ENCODE measurements at places on chromosomes 12 and 14.

DNA sequence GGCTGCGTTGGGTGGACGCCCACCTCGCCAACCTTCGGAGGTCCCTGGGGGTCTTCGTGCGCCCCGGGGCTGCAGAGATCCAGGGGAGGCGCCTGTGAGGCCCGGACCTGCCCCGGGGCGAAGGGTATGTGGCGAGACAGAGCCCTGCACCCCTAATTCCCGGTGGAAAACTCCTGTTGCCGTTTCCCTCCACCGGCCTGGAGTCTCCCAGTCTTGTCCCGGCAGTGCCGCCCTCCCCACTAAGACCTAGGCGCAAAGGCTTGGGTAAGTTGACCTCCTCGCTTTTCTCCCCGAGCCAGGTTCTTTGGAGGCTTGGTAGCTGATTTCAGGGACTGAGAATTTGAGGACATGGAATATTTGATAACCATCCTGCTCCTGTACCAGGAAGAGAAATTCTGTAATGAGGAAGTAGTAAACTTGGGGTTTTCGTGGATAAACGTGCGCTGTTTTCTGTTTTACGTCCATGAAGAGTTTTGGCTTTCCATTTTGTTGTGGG, 530 bp downstream of the APAF1 start:
- DNase-seq, result no peak

DNA sequence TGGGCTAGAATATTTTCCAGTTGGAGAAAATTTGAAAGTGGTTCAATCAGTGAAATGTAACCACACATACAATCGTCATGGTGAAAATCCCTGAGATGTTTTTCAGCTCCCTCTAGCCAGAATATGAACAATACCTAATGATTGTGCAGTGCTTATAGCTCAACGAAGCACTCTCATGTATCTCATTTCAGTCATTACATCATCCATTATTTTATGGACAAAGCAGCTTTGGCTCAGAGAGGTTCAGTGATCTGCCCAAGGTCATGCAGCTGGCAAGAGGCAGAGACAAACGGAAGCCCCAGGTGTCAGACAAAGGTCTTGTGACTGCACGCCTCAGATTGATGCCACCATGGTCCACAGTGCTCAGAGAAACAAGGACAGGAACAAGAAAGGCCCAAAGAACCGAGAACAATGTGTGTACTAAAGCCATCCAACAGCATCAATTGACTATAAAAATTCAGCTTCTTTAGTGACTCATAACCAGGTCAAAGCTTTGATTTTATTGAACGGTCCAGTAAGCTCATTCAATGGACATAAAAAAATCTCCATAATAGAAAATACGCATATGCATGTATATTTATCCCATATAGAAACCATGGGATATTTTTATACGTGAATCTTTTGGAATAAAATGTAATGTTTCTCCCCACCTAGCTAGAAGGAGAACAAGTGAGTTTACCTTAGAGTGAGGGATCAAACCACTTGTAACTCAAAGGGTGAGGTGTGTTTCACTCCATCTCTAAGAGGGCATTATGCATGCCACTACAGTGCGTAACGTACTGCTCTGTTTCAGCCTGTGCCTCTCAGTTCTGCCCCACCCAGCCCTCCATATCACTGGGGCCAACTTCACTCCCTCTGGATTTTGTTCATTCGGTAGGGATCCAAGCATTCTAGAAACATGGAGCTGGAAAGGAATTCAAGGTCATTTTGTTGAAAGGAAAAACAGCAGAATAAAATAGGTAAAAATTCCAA, 141.8 kb downstream of the GRIN2B start:
- DNase-seq, result no peak

GRCh38 chr14:105374389-105374788, 23.9 kb upstream of the TEX22 start:
- DNase-seq, result no peak

DNA sequence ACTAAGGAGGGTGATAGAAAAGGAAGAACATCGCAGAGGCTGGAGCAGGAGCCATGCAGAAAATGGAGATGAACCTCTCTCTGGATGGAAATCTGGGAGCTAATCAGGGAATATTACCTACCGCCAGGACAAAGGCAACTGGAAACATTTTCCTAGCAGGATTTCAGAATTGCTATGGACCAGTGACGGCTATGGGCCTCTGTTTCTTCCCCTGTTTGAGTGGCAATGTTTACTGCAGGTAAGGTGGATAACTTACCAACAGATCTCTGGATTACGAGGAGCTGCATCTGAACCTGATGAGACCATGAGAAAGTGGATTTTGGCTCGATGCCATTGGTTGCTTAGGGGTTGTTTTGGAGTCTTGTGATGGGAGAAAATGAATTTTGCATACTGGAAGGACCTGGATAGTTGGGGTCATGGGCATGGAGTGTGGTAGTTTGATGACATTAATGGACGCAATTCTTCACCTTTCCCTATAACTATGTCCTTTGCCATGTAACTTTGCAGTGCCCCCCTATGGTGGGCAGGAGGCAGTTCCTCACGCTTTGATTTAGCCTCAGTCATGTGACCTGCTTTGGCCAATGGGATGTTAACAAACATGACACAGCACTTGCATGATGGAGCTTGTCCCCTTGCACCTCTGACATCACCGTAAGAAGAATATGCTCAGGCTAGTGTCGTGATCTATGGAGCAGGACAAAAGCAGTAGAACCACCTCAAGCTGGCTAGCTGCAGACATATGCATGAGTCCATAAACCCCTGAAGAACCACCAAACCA, 51.1 kb downstream of the CALM1 start:
- no peak for DNase-seq

DNA sequence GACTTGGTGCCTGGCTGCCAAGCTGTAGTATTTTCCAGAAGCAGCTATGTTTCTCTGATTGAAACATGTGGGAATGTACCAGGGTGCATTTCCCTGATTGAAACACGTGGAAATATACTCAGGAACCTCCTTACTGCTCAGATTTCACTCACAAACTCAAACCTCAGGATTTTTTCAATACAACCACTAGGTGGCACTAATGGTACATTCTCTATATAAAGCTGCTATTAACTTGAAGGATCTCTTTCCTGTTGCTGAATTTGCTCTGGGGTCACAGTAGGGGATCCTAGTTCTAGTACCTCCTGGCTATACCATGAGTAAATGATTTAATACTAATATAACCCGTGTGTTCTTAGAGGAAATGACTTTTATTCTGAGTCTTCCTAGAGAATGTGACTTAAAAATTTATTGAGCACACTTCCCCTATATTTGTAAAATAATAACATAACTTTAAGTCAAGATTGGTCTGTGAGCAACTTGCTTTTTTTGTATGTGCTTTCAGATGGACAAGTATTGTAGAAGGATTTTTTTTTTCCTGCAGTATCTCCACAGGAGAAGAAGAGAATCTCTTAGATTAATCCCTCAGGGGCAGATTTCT, 173.8 kb upstream of the MIS18BP1 start:
- DNase-seq, result no peak

GRCh38 chr12:80412343-80412953, 31.6 kb upstream of the PTPRQ start:
- no peak for DNase-seq

DNA sequence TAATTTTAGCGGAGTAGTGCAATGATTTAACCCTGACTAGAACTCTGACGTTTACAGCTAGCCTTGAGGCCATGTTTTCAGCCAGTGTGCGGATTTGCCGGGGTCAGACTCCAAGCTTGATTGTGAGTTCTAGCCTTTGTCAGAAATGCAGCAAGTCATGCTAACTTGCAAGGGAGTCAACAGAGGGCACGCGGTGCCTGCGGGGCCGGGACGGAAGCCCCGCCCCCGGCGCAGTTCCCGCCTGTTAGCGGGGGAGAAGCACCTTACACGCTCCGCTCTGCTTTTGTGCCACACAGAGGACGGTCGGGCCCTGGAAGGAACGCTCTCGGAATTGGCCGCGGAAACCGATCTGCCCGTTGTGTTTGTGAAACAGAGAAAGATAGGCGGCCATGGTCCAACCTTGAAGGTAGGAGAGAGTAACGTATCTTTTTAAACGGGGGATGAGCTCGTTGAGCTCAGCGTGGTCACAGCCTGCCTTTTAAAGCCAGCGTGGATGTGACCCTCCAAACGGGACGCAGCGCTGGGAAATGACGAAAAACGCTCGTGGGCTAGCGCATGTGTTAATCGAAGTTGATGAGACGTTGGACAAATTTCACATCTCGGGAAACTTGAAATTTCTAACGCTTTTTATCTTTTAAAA, 14.8 kb upstream of the EID3 start:
- DNase-seq, result peak; percentile 61

DNA sequence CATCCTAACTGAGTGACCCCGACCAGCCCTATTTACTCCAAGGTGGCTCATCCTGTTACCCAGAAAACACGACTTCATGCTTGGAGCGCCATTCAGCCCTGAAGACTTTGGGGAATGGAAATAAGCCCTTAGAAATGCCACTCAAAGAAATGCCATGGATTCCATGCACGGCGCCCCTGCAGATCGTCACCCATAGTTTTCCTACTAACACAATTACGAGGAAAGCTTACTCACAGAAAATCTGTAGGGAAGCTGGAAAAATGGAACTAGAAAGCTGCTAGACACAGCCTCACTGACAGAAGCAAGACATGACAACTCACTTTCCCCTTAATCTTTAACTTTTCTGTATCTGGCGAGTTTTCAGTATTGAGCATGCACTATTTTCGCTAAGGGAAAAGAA, 19.5 kb downstream of the NUAK1 start:
- DNase-seq, result no peak

DNA sequence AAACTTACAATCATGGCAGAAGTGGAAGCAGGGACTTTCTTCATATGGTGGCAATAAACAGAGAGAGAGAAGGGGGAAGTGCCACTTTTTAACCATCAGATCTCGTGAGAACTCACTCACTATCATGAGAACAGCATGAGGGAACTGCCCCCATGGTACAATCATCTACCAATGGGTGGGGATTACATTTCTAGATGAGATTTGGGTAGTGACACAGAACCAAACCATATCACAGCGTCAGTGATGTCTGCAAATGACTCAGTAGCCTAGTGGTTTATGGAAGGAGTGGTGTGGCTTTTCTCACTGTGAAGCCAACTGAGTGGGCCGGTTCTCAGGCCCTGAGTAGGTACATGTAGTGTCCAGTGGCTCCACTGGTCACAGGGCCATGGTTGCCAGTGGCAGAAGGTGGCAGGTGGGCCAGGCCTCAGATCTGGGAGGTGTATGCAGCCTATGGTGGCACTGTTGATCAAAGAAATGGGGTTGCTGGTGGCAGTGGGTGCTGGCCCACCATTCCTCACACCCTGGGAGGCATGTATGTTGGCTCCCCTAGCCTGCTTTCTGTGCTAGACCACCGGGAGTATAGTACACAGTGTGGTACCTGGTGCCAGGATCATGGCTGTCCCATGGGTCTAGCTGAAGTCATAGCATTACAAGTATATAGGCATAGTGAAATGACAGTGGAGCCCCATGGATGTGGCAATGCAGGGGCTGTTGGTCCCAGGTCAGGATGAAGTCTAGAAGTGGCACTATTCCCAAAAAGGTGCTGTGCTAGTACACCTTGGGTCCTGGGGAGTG, 191.9 kb downstream of the NUBPL start:
- no peak for DNase-seq

Data from stimulated activated CD8-positive, alpha-beta memory T cell treated with anti-CD3 and anti-CD28 coated beads, Interleukin-15, amount 100 ng/mL, for 24 hours (primary cell).